ENCODE measurements at places on chromosomes 7 and 10.

- no peak for DNase-seq
These were observed 136.9 kb upstream of the ASAH2 start for GRCh38 chr10:50388181-50388580.

- no peak for DNase-seq
These were observed 2.2 kb upstream of the HSPB1 start for GRCh38 chr7:76300166-76300731.

- no peak for DNase-seq
These were observed at the start of gene GPER1 for GRCh38 chr7:1087952-1088920. TSS of gene GPER1 (plus strand) at chr7:1088113. CDS start at chr7:1091729, 3,616 bp downstream.

GRCh38 chr7:57404343-57404966, 45.5 kb upstream of the ZNF716 start:
- no peak for DNase-seq

- no peak for DNase-seq
These were observed 72.8 kb downstream of the PRKCQ start for GRCh38 chr10:6507311-6507710.

- no peak for DNase-seq
These were observed 44.4 kb downstream of the TSPAN15 start for GRCh38 chr10:69495666-69496065.

DNA sequence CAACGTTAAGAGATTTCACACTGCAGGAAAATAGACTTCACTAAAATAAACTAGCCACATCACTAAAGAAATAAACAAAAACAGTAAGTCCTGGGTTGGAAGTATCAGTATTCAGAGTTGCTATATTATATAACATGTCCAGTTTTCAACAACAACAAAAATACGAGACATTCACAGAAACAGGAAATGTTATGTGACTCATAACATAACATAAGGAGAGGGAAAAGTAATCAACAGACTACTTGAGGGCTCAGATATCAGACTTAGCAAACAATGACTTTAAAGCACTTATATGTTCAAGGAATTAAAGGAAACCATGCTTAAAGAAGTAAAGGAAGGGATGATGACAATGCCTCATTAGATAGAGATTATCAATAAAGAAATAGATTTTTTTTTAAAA, 73.5 kb upstream of the MKLN1 start:
- DNase-seq = no peak

DNA sequence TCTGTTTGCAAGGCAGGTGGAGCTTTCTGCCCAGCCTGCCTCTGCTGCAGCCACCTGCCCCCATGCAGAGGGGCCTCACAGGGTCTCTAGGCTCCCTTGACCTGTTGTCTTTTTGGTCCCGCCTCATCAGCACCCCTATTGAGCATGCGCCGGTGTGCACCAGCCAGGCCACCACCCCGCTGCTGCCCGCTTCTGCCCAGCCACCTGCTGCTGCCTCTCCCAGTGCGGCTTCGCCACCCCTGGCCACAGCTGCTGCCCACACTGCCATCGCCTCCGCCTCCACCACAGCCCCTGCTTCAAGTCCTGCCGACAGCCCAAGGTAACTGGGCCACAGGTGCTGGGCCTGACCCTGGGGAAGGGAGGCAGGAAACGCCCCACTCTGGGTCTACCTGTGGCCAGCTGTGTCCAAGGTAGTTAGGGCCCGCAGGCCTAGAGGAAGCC, 38.1 kb downstream of the LDB3 start:
- DNase-seq = no peak
